ENCODE measurements at places on chromosomes 7 and 10.

GRCh38 chr7:33701927-33702326 is 203.4 kb upstream of the BMPER start:
- no peak for DNase-seq

DNA sequence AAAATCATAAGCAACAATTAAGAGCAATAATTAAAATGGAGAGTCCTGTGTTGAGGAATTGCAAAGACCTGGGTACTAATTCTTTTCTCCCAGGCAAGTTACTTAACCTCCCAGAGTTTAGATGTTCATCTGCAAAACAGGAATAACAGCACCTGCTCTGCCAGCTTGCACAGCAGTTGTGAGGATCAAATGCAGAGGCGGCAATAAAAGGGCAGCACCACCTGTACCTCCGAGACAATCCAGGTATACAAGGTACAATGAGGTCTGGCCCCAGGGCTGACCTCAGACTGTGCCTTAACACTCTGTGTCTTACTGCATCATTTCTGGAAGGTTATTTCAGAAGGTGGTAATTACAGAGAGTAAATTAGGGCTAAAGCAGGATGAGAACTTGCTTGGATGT is 14.5 kb upstream of the FAM204A start:
- no peak for DNase-seq

DNA sequence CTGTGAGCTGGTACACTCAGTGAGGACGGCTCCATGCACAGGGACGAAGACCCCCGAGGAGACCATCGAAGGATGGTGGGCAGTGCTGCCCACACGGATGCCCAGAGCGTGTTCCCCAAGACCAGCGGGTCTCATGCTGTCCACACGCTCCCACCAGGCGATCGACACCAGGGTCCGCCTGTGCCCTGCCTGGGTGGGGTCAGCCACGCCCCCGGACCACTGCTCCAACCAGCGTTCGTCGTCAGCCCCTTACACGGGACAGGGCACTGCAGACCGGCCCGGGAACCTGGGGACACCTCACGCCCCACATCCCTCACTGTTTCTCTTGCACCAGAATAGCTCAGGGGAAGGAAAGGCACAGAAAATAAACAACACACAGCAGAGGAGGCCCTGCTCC is 223.5 kb downstream of the DNAJB6 start:
- DNase-seq: no peak

DNA sequence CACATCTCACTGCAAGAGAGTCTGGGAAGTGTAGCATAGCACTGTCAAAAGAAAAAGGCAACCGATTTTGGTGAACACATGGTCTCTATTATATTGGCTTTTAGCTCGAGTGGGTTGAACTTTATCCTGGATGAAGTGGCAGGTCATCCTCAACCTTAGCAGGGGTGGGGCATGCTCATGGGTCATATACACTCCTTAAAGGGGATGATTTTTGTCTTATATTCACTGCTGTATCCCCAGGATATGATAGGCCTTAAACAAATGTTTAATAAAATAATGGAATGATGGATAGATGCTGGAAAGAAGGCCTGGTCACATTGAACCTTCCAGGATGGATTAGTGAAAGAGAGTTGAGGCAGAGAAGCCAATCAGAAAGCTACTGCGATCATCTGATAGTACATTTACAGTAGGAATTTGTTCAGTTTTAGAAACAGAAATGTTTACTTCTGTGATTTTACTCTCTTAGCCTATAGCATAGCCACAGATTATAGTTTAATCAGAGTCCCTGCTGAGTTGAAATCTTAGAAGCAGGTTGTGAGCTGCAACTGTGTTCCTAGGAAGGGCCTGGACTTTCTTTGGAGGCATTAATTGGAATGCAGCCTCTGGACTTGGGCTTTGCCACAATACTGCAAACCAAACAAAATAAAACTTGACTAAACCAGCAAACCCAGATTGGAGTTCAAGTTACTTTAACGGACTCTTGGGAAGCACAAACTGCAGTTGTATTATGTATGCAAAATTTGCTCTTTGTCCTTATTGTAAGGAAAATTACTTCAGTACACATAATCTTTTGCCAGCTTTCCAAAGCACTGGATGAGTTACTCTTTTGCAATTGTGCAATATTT is 138.3 kb downstream of the BMPER start:
- DNase-seq: no peak

DNA sequence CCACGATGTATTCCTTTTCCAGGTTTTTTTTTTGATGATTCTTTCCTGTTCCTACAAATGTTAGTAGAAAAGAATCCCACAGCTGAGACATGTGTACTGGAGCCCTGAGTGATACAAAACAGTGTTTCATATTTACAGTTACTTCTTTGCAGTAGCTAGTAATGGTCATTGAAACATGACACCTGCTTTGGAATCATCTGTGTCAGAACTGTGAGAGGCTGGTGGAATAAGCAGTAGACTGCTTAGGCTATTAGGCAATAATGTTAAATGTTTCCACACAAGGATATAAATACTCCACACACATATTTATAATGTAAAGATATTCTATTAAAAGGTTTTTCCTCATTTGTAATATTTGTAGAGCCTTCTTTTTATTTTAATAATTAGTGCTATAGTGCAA is 394.0 kb downstream of the THSD7A start:
- no peak for DNase-seq

- DNase-seq: no peak
These were observed 139.4 kb downstream of the KCND2 start for GRCh38 chr7:120412139-120413050.

DNA sequence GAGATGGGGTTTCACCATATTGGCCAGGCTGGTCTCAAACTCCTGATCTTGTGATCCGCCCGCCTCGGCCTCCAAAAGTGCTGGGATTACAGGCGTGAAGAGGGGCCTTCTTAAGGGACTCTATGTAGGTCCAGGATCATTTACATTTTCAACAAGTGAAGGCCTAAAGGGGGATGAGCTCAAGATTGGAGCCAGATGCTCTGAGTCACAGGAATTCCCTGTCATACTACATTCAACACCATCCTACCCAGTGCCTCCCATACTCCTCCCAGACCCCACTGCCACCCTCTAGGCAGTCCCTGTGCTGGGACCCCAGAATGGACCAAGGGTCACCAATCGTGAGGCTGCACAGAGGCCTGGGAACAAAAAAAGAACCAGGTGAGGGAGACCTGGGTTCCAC is 29.9 kb downstream of the CYTH3 start:
- DNase-seq: no peak

DNA sequence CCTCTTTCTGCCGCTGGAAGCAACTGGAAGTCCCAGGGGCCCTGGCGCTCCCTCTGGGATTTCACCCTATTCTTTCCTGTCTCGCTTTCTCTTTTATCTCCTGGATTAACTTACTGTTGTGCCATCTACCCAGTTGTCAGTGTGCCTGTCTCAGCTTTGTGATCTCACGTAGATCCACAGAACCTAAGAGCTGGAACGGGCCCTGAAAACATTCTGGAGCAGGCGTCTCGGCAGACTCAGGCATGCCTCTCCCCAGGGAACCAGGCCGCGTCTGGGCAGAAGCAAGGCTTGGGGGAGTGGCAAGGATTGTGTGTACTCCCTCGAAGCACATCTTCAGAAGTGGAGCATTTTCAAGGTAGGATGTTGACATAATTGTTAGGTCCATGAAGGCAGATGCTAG is 87.2 kb downstream of the KCNMA1 start:
- no peak for DNase-seq

DNA sequence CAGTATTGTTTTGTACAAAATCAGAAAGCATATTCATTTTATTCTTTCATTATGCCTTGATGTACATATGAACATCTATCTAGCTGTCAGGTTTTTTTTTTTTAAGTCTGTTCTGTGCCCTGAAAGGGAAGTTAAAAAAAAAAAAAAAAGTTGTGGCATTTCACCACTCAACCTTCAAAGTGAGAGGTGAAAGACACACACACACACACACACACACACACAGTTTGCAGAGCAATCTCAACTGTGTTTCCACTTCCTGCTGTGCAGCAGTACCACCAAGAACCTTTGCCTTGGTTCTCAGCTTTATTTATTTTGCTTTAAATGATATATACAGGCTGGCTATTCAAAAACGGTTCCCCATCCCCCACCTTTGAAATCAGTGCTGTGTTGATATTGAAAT is 955.6 kb downstream of the GATA3 start:
- no peak for DNase-seq

DNA sequence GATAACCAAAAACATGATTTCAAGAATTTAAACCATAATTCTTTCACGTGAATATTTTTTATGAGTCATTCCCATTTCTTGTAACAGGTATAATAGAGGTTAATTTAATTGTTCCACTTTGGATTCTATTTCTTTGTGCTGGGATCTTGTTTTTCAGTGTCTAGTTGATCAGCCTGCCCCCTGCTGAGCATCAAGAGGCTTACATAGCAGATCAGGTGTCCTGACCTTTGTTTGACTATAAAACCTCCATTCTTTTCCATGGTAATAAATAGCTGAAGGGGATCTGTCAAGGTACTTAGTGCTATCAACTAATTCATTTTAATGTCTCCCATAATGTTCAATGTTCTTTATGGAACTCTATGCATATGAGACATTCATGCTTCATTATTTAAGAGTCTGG is 4.9 kb downstream of the COL17A1 start:
- no peak for DNase-seq

All from activated CD8-positive, alpha-beta memory T cell treated with anti-CD3 and anti-CD28 coated beads for 48 hours (primary cell).